RKO (cell line): ENCODE measurements at places on chromosomes 12 and 14.
A peak's percentile ranks its signal among the peaks of the same experiment; 100 is the strongest.

DNA sequence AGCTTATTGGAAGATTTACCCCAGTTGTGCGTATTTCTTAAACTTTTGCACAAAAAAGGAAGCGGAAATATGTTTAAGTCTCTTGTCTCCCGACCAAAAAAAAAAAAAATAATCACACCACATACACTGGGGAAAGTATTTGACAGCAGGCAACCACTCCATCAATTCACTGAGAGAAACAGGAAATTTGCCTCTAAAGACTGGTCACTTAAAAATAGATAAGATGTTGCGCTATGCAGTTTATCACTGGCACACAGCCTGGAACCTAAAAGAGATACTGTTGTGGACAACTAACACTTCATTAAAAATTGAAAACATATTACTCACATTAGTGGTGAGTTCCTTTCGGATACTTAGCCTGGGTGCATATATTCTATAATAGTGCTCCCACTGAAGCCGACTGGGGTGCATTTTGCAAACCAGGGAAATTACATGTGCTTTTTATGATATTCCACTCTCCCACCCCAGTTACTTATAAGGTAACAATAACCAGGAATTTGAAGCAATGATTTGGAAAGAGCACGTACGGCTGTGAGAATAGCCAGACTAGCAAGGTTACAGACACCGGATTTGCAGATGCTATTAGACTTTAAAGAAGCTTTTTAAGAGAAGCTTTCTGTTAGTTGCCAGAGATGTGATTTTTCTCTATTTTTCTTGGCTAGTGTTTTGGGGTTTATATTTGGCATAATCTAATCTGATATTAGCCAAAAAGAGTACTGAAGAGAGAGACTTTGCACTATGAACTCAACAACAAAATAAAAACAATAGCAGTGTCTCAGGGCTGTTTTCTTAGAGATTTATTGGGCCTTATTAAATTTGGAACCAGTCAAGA, 311.5 kb downstream of the NOVA1 start:
- DNase-seq: no peak

DNA sequence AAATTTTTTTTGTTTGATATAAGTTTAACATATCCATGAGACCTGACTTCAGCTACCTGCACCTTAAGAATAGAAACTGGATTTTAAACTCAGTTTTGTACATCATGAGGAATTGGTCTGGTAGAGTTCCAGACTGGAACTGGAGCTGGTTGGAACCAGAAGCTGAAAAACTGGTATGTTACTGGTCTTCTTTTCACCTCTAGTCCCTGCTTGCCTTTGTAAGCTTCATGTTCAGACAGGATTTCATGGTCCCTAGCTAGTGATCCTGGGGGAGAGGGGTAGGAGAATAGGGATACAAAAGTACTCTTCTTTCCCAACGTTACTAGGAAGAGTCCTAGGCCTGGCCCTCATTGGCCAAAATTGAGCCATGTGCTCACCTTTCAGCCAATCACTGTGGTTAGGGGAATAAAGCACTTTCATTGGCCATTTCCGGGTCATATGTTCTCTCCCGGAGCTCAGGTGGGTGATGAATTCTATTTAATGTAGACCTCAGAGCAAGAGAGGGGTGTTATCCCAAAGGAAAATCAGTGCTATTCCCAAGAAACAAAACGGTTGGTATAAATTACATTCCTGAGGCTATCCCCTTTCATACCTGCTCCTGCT, 36.9 kb upstream of the APPL2 start:
- no peak for DNase-seq

DNA sequence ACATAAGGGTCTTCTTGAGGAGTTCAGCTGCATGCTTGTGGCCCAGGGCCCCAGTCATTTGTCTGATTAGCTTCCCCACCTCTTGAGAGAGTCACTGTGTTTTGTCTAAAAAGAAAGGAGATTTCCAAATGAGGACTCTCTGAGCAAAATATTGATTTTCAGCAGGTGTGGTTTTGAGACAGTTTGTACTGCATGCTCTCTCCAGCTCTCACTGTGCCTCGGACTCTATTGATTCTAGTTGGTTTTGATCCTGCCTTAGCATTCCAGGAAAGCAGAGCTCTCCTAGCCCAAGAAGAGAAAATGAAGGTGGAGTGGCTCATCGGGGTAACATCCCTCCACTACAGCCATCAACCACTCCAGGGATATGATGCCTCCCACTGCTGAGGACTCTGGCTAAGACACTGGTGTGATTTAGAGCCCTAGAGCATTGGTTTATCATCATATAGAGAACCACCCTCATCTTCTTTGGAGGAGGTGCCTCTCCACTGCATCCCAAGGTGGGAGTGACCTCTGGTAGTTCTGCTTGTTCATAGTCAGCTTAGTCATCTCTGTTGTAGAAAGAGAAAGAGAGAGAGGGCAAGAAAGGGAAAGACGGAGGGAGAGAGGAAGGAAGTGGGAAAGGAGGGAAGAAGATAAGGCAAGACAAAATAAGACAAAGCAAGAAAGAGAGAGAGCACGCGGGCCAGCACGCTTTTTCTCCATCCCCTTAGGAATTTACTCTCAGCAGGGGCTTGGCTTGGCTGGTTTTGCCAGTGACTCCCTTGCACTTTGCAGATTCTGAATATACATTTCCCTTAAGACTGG, 365.6 kb downstream of the DPF3 start:
- no peak for DNase-seq

DNA sequence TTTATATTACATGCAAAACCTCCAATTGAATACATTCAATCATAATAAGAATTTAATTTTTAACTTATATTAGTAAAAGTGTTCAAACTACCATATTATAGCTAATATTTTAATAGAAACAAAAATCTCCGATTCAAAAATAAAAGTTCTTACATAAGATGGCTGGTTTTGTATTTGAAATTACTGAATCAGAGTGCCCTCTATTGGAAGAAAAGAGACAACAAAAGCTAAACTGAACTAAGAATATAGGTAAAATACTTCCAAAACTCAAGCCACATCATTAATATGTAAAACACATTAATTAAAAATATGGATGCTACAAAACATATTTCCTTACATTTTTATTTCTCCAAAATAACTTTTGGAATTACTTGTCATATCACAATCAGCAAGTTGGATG, 120.3 kb downstream of the GARIN6 start:
- peak; percentile 57 for DNase-seq

DNA sequence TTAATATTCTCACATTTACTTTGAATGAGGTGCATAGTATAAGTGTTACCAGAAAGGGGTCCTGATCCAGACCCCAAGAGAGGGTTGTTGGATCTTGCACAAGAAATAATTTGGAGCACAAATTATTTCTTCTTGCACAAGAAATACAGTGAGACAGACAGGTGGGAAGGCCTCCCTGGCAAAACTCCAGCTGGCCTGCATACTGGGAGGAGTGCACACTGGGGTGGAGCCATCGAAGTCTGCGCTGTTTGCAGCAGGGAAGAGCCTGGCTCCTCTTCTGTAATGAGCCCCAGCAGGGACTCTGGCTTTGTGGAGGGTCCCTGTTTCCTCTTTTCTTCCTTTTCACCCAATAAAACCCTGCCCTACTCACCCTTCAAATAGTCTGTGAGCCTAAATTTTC, 141.6 kb downstream of the GLT1D1 start:
- no peak for DNase-seq

GRCh38 chr12:102527171-102527720, 46.9 kb upstream of the IGF1 start:
- peak; percentile 51 for DNase-seq

- DNase-seq: peak; percentile 26
Observed at GRCh38 chr12:132084621-132085290, 59.4 kb downstream of the DDX51 start.

DNA sequence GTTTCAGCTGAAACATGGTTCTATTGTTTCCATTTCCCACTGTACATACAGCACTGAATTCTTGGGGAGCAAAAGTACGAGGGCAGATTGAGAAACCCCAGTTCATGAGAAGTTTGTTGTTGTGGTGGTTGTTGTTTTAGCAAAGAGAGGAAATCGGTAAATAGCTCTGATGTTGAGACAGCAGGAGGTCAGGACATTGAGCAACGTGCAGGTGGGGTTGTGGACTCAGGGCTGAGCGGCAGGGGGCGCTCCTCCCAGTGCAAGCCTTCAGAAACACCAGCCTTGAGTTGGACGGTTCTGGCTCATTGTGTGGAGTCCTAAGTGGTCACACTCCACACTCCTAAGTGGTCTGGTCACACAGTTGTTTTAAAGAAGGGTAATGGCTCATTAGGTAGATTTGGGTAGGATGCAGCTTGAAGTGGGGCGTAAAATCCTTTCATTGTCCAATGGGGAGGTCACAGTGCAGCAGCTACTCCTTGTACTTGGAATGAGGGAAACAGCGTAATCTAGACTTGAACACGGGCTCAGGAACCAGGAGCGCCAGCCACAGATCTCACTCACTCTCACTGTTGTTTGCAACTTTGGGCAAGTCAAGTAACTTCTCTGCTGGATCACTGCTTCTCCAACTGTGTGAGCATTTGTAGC, 14.5 kb upstream of the PWP1 start:
- DNase-seq: no peak

GRCh38 chr14:66117600-66117999, 368.6 kb upstream of the CCDC196 start:
- peak; percentile 75 for DNase-seq

- DNase-seq: no peak
Observed at GRCh38 chr12:2225696-2226095, 172.9 kb downstream of the CACNA1C start.

DNA sequence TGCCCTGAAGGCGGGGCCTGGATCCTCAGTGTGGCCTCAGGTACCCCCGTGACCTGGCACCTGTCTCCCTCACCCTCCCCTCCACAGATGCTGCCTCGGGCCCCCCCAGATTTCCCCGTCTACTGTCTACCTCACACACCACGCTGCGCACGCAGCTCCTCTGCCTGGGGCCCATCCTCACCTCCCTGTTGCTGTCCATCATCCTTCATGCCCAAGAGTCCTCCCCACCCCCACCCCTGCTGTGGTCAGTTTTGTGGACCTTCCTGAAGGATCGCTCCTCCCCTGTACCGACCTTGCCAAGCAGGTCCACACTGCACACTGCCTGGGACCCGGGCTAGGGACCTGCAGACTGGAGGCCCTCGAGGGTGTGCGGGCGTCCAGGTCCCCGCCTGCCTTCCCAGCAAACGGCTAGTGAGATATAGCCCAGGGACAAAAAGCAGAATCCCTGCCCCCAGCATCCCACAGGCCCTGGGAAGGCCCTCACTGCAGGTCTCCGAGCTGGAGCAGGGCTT, 197.4 kb upstream of the DIO3 start:
- DNase-seq: no peak

DNA sequence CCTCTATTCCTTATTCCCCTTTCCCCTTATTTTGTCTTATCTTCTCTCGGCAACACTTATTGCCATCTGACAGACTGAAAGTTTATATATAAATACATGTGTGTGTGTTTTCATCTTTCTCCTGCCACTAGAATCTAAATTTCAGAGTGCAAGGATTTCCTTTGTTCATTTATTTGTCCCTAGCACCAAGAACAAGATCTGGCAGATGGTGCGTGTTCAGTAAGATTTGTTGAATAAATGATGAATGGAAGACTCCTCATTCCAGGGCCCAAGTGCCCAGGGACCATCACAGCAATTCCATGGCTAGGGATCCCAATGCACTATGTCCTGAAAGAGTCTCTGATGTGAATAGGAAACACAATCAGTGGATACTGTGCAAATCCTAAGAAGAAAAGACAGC, 97.9 kb upstream of the EEA1 start:
- no peak for DNase-seq

DNA sequence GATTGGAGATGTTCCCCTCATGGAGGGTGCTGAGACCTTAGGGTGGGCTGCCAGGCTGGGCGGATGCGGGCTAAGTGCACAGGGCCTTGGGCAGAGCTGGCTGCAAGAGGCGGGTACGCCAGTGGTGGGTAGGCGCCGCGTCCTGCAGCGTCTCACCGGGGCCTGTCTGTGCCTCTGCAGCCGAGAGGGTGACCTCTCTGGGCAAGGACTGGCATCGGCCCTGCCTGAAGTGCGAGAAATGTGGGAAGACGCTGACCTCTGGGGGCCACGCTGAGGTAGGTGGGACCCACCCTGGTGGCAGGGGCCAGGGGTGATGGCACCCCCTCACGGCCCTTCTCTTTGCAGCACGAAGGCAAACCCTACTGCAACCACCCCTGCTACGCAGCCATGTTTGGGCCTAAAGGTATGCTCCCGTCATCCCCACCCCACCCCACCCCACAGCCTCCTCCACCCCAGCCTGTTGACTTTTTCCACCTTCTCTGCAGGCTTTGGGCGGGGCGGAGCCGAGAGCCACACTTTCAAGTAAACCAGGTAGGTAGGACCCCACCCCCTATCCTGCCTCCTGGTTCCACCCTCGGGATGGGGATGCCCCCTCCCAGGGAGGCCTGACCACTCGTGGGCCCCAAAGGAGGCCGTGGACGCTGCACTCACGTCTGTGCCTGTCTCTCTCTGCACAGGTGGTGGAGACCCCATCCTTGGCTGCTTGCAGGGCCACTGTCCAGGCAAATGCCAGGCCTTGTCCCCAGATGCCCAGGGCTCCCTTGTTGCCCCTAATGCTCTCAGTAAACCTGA, 1.5 kb downstream of the CRIP1 start:
- no peak for DNase-seq

DNA sequence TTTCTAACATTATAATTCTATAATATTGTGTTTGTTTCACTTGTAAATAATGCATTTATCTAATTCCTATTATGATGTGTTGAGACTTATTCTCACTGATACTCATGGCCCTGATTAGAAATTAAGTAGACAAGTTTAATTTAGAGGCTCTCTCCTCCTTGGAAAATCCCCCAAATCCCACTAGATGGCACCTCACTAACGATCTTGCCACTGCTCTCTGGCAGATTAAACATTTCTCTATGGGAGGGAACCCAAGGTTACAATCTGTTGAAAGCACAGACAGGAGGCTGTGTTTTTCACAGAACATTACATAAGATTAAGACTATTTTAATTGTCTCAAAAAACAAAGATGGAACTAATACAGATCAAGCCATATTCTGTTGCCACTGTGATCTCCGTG, 318.7 kb downstream of the LRFN5 start:
- DNase-seq: peak; percentile 54

DNA sequence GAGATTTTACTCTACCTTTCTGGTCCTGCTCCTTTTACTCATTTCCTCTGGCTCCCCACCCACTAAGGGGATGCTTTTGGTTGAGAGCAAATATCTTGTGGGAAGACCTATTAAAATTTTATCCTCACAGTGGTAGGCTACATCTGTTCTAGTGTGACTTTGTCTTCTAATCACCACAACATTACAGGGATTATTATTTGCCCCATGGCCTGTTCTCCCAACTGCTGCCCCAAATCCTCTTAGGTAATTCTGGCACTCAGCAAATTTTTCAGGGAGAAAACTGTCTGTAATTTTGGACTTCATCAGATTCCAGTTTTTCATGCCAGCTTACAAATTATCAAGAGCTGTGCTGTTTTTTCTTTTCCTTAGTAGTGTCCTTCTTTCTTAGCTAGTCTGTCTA, 172.3 kb downstream of the GPHN start:
- no peak for DNase-seq
